ENCODE measurements at places on chromosomes 13 and 19.

DNA sequence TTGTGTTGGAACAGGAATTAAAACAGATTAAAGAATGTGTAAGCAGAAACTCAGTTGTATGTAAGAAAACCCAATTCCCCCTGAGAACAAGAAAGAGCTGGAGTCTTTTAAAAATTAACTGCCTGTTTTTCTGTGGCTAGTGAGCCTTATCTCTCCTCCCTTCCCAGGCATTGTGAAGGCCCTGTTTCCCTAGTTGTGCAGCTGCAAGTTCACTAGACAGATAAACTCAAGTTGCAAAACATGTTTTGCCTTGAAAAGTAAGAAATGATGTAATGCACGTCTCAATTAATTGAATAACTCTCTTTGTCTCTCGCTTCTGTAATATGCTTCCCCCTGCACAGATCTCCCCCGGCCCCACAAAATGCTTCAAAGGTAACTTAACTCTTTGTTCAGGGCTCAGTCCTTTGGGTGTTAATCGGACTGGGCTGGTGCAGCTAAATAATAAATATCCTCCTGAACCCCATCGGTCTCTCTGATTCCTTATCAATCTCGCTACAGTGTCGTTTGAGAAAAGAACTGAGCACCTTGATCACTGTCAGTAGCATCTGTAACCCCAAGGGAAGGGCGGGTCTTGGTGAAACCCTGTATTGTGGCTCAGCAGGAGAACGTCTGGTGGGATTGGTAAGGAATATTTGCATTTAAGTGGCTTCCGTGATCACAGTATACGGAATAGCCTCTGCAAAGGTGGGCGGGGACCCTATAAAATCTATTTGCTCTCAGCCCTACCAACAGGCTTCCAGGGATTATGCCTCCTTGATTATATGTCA, 1.6 kb upstream of the ZNF556 start:
- no peak for DNase-seq

DNA sequence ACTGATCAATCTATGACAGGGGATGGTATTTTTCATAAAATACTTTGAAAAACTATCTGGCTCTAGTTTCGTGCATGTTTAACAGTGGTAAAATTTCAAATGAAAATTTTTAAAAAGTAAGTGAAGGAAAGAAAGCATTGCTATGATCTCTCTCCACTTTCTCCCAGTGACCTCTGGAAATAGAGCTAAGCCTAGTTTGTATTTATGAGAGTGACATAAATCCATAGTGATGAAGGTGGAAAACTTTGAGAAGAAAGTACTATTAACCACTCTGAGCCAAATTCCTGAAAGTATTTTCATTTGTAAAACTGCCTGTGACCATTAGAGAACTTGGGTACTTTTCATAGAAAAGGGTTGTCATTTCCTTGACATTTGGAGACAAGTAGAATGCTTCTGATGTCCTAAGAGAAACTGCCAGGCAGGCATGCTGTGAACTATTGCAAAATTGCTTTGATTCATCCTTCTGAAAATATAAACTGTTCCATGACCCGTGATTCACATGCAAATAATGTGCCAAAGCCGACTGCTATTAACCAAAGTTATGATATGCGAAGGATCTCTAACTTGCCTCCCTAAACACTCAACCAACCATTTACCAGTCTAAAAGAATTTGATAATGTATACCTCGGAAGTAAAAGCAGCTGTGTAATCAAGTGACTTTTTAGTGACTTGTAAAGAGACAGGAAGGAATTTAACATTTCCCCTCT, 133.2 kb downstream of the VWA8 start:
- no peak for DNase-seq

- no peak for DNase-seq
These were observed 290.0 kb downstream of the PCDH9 start for GRCh38 chr13:66940113-66940512.

GRCh38 chr13:50412046-50412617, 396.9 kb downstream of the KCNRG start:
- no peak for DNase-seq

Data from left forelimb (tissue), 1 donor.